ENCODE measurements at places on chromosomes 3 and 15. TPM values are rescaled to one million over a fixed set of nuclear protein-coding genes. Genes with fewer than 3 reads are reported as not detected.

RGMA gene
- 2.5 TPM for total RNA-seq

ZNF654 gene
- 23.2 TPM for total RNA-seq

RARRES1 gene
- total RNA-seq, result 19.5 TPM

ZNF609 gene
- total RNA-seq, result 20.9 TPM

CFAP91 gene
- total RNA-seq, result 0.59 TPM

CAPN3 gene
- 1.1 TPM for total RNA-seq

RAB6B gene
- 0.59 TPM for total RNA-seq

CD96 gene
- under 0.01 TPM for total RNA-seq

TRH gene
- total RNA-seq, result under 0.01 TPM

DNAH1 gene
- 8.7 TPM for total RNA-seq

GPR171 gene
- total RNA-seq, result not detected

BCHE gene
- total RNA-seq, result not detected

All from osteoblast (primary cell).